ENCODE measurements at places on chromosomes 3 and 15. TPM values are rescaled to one million over a fixed set of nuclear protein-coding genes. Genes with fewer than 3 reads are reported as not detected.
A peak's percentile ranks its signal among the peaks of the same experiment; 100 is the strongest.

DNA sequence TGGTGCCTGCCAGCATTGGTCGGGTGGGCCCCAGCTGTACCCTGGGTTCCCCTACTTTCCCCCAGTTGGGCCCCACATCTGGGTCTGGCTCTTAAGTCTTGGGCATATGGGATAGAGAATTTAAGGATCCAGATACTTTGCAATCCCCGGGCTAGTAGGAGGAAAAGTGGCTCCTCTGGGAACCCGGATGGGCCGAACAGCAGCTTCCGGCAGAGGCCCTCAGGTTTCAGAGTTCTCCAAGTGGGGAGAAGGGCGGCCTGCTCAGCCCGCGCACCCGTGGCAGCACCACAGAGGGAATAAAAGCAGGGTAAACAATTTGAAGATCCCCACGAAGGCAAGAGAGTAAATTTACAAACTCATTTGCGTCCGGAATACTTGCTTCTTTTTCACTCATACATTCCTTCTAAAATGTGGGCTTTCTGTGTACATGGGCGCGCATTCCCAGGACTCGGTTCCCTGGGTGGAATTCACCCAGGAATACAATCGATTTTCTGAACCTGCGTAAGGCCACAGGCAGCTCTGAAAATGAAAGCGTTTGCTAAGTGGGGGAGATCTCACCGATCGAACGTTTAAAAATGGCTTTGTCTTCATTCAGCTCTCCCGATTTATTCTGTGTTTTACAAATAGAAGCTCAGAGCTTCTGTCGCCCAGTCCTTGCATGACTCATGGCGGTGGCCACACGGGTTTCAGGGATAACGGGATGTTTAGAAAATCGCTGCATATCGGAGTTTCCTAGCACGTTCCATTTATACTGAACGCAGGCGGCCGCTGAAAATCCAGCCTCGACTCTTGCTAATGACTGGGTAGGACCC lies 74.0 kb upstream of the POLG start:
- peak overlapping the region; percentile 76 for H3K4me3 ChIP-seq
- H3K36me3 ChIP-seq = no peaks in the 10 kb centered on the region
- no peak for DNase-seq
- peaks cover 55% of the 10 kb centered on the region for H3K4me1 ChIP-seq
- H3K27me3 ChIP-seq = peaks cover 94% of the 10 kb centered on the region

GRCh38 chr3:189659571-189659970 lies 28.4 kb downstream of the TP63 start:
- no peaks in the 10 kb centered on the region for H3K36me3 ChIP-seq
- DNase-seq = no peak
- no peak overlapping the region for H3K4me3 ChIP-seq
- no peak overlapping the region for H3K27ac ChIP-seq
- peaks cover 9% of the 10 kb centered on the region for H3K27me3 ChIP-seq

TMEM40 gene
- not detected for total RNA-seq

DNA sequence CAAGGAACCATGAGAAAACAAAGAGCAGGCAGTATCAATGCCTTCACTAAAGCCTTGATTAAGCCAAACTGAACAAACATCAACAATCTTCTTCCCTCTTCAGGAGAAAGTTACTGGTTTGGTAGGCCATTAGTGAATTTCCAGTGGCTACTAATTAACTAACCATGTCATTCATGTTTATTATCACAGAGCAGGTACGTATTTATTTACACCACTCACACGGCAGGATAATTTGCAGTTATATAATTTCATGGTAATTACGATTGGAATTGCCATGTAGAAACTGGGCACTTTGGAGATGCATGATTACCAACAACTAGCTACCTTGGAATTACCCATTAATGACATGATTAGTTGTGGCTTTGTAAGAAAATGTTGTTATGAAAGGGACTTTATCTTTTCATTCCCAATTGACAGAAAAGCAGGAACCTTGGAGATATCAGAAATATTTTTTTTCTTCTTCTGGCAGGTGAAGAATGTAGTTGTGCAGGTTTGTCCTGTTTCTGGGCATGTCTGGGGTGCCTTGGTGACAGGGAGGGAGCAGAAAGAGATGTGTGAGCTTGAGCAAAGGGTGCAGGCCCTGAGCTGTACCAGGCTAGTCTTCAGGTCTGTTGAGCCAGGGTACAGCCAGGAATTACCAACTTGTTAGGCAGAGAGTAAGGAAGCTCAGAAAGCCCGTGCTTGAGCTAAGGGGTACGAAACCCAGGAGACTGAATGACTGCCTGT lies 310.7 kb downstream of the RORA start:
- peaks cover 15% of the 10 kb centered on the region for H3K4me1 ChIP-seq
- H3K27me3 ChIP-seq = peaks cover 13% of the 10 kb centered on the region
- DNase-seq = no peak
- H3K36me3 ChIP-seq = no peaks in the 10 kb centered on the region
- no peak overlapping the region for H3K4me3 ChIP-seq

- H3K27ac ChIP-seq = no peak overlapping the region
- H3K4me3 ChIP-seq = no peak overlapping the region
- H3K4me1 ChIP-seq = no peaks in the 10 kb centered on the region
- no peak for DNase-seq
- no peaks in the 10 kb centered on the region for H3K27me3 ChIP-seq
Observed at GRCh38 chr15:27433604-27434003, 462.6 kb downstream of the GABRG3 start.

TAGLN3 gene
- 0.18 TPM for total RNA-seq

DNA sequence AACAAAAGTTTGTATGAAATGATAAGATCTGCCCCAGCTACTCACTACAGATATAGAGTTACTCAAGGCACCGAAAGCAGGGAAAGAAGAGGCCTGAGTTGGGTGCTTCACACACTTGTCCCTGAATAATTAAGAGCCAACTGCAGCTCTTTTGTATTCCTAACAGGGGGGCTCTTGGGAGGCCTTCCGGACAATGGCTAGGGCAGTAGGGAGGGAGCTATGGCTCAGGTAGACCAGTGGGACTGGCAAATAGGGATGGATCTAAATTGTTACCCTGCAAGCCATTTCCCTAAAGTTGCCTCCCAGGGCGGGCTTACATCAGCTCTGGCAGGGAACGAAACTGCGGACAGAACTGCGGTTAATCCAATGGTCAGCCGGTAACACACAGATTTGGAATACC lies 6.2 kb downstream of the SEMA5B start:
- peaks cover 74% of the 10 kb centered on the region for H3K27me3 ChIP-seq
- DNase-seq = no peak

CHRNA7 gene
- total RNA-seq = not detected

THUMPD3 gene
- total RNA-seq = 44.3 TPM

DVL3 gene
- total RNA-seq = 40.7 TPM

KBTBD13 gene
- not detected for total RNA-seq

DNA sequence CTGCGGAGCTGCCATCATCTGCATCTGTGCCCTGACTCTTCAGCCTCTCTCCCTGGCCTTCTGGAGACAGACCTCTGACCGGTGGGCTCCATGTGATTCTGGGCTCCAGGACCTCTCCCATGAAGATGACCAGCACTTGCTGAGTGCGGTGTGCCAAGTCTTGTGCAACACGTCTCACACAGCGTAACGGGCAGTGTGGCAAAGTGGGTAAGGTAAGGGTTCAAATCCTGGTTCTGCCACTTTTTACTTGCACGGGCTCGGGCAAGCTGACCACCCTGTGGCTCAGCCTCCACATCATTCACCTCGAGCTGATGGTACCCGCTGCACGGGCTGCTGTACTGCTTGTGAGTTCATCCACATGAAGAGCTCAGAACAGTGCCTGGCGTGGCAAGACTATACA lies 6.5 kb upstream of the SYNM start:
- H3K36me3 ChIP-seq = no peaks in the 10 kb centered on the region
- H3K27me3 ChIP-seq = peaks cover 49% of the 10 kb centered on the region
- H3K27ac ChIP-seq = no peak overlapping the region
- peaks cover 4% of the 10 kb centered on the region for H3K4me1 ChIP-seq
- no peak for DNase-seq

DNA sequence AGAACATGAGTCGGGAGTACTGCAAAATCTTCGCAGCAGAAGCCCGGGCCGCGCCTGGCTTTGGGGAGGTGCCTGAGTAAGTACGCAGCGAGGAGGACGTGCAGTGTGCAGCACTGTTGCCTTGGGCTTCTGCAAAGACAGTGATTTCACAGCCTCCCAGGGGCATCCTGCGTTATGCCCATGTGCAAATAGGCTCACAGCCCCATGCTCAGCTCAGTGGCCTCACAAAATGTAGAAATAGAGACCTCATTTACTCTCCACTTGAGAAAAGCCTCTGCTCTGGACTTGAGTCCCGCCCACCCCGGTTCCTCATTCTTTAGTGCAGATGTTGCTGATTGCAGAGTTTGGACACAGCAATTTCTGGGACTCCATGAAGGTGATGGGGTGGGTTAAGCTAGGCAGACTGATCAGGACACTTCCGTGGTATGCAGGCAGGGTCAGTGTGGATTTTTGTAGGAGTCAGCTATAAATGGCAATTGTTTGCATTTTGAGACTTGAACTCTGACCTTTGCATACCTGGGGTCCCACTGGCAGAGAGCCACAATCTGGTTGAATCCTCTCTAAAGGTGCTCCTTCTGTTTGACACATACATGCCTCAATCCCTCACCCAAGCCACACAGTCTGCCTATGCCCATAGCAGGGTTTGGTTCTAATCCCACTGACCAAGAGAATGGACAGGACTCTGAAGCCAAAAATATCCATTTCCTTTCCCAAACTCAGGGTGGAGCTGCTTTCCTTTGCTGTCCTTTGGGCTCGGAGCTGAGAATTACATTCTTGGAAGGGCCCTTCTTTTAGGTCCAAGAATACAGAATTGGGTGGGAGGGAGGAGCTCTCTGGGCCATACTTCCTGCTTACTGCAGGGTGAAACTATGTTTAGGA lies 20.7 kb upstream of the SLC28A1 start:
- H3K27ac ChIP-seq = no peak overlapping the region
- no peaks in the 10 kb centered on the region for H3K4me1 ChIP-seq
- H3K27me3 ChIP-seq = no peaks in the 10 kb centered on the region
- H3K4me3 ChIP-seq = no peak overlapping the region
- DNase-seq = no peak
